CD4-positive, alpha-beta T cell treated with Interferon alpha-2 for 1 hour (primary cell): ENCODE measurements at places on chromosomes 7 and 10.
A peak's percentile ranks its signal among the peaks of the same experiment; 100 is the strongest.

DNA sequence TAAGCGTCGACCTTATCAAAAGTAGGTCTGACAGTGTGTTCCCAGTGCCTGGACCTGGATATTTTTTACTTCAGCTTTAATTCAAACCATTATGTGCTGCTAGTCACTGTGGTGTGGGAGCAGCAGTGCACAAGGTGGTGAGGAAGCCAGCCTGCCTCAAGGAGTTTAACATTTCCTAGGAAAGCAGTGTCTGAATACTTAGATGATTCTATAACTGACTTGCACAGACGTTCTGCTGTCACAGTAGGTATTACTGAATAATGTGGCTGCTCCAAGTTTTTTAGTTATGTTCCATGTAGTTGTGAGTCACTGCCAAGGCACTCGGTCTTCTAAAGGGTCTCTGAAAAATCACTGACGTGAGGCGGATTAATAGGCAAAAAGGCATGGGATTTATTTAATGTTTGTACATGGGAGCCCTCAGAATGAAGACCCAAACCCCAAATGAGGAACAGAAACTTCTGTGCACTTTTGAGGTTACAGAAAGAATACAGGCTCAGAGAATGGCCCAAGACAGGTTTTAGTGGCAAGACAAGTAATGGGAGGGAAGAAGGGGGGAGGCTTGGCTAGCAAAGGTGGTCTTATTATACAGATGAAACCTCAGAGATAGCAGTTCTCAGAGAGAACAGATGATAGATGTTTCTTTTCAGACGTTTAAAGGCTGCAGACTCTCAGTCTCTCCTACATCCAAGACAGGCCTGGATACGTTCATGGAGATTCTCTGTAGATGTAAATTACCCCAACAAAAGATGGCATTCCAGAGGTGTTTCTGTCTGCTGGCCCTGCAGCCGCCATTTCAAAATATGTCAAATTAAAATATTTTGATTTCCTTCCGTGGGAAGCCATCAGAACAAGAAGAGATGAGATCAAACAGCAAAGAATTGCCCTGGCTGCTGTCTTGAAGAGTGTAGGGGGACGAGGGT lies 209.3 kb downstream of the SDK1 start:
- no peak for DNase-seq

DNA sequence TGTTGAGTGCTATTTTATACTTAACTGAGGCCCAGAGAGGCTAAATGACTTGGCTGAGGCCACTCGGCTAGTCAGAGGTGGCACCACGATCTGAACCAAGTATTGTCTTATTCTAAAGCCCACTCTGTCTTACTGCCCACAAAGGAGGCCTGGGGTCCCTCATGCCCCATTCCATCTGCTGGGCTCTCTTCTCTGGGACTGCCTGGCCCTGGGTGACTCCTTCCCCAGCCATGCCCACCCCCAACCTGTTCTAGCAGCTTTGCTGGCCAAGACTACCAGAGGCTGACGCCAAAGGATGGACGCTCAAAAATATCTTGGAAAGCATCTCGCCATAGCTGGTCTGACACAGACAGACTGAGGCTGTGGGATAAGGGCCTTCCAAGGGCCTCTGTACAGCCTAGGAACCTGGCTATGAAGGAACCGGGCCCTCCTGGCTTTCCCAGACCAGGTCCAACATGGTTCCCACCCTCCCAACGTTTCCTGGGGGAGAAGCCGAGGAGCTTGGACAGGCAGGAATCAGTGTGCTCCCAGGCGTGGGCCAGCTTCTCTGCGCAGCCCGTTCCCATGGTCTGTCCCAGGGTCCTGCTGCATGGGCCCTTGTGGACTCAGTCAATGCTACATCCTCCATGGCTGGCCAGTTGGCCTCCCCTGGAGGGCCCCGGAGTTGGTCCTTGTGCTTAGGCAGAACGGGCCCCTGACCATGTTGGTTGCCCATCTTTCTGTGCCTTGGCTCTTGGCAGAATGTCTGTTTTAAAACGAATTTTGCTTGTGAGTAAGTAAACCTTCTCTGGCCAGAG lies 11.7 kb downstream of the HSPA12A start:
- DNase-seq, result no peak

GRCh38 chr10:12965571-12965970 lies 35.9 kb downstream of the CCDC3 start:
- DNase-seq, result no peak

GRCh38 chr10:12629767-12630165 lies 280.4 kb downstream of the CAMK1D start:
- DNase-seq, result no peak

- no peak for DNase-seq
Observed at GRCh38 chr10:13743101-13743693, 156.4 kb downstream of the PRPF18 start.

- peak; percentile 30 for DNase-seq
Observed at GRCh38 chr7:380139-380485, 90.1 kb downstream of the FOXL3 start.

GRCh38 chr10:63157845-63158624 lies 24.9 kb downstream of the NRBF2 start:
- peak; percentile 61 for DNase-seq

GRCh38 chr10:133357285-133358161 lies at the start of gene FUOM:
Gene FUOM (minus strand): TSS chr10:133358019. CDS start chr10:133358007, 12 bp downstream.
- peak; percentile 78 for DNase-seq

DNA sequence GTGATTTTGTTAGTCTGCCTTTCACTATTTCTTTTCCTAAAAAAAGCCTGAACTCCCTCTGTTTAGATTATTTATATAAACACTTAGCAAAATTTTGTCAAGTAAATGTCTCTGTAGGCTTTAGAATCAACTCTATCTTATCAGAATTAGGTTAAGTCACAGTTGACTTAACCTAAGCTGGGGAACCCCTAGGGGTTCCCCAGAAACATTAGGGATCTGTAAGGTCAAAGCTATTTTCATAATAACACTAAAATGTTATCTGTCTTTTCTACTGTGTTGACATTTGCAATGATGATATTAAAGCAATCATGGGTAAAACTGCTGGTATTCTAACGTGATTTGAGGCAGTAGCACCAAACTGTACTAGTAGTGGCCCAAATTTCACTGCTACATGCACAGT lies 24.3 kb downstream of the DYNC1I1 start:
- no peak for DNase-seq

DNA sequence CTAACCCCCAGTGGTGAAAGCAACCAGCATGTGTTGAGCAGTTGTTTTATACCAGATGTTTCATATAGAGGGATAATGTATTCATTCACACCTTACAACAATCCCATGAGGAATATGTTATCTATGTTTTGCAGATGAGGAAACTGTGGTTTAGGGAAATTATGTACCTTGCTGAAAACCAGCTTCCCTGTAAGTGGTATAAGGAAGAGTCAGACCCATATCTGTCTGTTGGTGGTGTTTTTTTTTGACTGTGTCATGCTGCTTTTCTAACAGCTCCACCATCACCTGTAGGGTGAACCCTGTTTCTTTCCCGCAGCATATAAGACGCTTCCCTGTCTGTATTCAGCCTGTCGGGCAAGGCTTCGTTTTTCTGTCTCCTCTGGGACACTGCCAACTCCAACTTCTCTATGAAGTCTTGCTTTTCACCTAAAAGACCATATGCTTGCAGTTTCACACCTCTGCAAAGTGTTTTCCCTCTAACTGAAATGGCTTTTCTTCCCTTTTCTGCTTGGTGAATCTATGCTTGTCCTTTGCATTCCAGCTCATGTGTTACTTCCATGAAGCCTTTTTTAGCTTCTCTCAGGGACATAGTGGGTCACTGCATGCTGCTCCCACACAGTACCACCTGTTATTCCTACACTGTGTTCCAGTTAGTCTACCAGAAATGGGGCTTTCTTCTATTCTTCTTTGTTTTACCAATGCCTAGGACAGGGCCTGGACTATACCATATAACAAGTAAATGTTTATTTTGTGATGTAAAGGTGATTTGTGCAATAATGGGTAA lies 92.8 kb downstream of the ST7 start:
- DNase-seq, result no peak

DNA sequence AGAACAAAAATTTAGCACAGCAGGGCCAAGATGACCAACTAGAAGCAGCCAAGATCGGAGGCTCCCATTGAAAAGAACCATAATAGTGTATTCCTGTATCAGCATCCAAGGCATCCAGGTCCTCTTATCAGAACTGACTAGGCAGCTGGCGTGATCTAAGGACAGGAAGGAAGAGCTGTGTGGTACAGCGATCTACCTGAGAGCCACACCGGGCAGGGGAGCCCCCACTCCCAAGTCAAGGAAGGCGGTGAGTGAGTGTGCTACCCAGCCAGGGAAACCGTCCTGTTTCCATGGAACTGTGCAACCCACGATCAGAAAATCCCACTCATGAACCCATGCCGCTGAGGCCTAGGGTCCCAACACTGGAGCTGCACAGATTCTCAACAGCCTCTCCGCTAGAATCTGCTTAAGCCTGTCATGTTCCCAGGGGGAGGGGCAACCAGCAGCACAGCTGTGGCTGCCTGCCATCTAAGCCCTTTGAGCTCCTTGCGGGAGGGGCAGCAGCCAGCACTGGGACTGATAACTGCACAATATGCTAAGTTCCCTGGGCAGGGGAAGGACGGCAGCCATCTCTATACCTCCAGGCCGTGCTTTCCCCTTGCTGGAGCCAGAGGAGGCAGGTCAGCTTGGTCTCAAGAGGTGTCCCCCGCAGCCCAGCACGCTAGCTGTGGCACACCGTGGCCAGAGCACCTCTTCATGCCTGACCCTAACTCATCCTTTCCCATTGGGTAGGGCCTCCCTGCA lies 213.0 kb upstream of the SMIM30 start:
- no peak for DNase-seq

DNA sequence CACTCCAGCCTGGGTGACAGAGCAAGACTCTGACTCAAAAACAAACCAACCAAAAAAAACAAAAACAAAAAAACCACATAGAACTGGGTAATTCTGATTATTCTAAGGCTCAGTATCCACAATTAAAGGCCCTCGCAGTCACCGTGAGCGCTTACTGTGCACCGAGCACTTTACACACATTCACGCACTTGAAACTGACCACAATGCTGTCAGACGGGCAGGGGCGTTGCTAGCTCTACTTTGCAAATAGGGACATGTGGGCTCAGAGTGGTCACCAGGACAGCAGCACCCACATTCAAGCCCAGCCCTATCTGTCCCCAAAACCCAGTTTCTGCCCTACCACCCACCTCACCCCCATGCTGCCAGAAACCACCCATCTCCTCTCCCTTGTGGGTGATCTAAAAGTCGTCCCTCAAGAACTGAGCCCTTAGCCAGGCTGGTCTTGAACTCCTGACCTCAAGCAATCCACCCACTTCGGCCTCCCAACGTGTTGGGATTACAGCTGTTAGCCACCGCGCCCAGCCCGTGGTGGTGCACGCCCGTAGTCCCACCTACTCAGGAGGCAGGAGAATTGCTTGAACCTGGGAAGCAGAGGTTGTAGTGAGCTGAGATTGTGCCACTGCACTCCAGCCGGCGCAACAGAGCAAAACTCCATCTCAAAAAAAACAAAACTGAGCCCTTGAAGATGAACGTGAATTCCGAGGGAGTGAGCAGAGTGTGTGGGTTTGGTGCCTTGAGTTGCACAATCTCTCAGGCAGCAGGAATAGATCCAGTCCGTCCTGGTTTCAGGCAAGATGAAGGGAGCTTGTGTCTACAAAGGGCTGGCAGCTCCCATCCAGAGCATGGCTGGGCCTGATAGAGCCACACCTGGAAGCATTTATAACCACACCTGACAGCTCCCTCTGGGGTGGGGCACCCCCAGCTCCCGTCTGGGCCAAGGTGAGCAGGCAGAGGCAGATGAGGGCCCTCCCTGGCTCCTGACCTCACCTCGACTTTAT lies 5.4 kb upstream of the HSPB1 start:
- no peak for DNase-seq
